ENCODE measurements at places on chromosomes 2 and 18.

DNA sequence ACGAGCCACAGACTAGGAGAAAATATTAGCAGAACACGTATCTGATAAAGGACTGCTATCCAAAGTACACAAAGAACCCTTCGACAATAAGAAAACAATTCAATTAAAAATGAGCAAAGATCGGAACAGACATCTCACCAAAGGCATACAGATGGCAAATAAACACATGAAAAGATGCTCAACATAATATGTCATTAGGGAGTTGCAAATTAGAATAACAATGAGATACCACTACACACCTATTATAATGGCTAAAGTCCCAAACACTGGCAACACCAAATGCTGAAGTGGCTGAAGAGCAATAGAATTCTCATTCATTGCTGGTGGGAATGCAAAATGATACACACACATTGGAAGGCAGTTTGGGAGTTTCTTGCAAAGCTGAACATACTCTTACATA lies 33.1 kb downstream of the SERTAD2 start:
- DNase-seq = no peak

- DNase-seq = no peak
Measured at GRCh38 chr18:80143881-80144280, 34.8 kb downstream of the ADNP2 start.

DNA sequence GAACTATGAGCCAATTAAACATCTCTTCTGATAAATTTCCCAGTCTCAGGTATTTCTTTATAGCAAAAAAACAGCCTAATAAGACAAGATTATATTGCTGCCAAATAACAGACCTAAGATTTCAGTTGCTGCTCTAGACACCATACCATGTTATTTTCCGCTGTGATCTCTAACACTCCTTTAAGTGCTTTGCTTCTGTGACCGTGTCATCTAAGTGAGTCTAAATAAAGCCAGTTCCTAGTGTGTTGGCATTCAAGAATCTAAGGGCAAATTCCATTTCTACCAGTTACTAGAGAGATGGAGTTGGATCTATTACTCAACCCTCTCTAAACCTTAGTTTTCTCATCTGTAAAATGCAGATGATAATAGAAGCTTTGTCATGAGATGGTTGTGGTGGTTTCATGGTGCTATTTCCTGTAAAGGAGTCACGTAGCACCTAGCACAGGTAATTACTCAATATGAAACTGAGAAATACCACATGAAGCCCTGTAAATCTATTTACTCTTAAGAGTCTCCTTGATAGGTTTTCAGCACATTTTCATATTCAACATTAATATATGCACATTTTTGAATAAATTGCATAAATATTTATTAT lies 40.5 kb downstream of the SPHKAP start:
- DNase-seq = no peak

DNA sequence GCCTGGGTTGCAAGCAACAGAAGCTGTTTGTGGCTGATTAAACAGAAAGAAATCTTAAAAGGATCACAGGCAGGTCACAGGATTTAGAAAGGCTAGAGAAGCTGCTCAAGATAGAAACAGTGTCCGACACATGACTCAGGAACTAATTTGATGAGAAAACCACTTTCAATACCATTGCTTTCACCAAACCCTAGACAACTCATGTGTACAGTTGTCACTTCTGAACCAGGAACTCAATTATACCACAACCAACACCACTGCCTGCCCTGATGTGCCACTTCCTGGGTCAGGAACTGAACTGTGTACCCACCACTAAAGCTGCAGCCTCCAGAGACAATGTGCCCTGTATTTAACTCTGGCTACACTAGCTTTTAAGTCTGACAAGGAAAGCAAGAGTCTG lies 56.0 kb downstream of the TMEM247 start:
- no peak for DNase-seq

- DNase-seq = no peak
Measured at GRCh38 chr2:120653046-120653445, 82.6 kb upstream of the GLI2 start.

All from BE2C (cell line).